ENCODE measurements at places on chromosomes 13 and 19.
A peak's percentile ranks its signal among the peaks of the same experiment; 100 is the strongest.

- no peak for DNase-seq
Measured at GRCh38 chr19:18016209-18016910, 8.4 kb downstream of the ARRDC2 start.

DNA sequence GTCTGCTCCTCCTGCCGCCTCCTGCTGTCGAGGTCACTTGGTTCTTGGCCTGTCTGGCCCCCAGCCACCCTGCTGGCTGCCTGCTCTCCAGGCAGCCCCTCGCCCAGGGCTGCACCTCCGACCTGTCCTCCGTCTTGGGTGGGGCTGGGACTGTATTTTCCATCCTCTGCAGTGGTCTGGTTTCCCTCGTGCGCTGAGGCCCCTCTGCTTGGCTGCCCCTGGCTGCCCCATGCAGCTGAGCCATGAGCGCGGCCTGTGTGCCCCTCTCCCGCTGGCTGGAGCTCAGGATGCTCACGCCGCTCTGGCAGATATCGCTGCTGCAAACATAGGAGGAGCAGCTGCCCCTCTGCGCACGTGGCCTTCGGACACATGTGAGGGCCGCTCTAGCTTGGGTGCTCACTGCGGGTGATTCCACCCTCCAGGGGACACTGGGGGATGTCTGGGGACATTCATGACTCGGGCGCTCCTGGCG, 14.0 kb downstream of the UHRF1 start:
- no peak for DNase-seq

- no peak for DNase-seq
Measured at GRCh38 chr19:7932276-7932929, 6.5 kb upstream of the CTXN1 start.

DNA sequence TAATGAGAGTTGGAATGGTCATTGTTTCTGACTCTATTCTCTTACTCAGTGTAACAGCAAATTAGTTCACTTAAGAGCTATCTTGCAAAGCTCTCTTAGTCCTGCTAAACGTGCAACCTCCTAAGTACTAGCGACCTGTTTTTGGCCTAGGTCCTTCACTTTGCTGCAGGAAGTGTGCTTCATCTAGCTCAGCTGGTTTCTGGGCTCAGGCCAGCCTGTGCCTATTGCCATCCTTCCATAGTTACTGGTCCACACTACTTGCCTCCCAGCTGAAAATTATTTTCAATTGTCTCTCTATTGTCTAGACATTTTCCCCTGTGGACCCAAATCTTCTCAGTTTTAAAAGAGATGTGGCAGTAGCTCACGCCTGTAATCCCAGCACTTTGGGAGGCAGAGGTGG, 561.3 kb downstream of the FGF9 start:
- no peak for DNase-seq

- DNase-seq: no peak
Measured at GRCh38 chr13:51772781-51773180, 31.2 kb downstream of the DHRS12 start.

DNA sequence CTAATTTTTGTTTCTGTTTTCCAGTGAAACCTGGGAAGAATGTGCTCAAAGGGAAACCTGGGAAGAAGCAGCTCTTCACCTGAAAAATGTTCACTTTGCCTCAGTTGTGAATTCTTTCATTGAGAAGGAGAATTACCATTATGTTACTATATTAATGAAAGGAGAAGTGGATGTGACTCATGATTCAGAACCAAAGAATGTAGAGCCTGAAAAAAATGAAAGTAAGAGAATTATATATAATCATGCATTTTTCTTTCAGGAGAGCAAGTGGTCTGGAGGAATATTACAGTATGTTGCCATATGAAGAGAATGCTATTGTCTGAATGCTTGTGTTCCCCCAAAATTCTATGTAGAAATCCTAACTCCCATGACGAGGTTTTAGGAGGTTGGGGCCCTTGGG, 3.4 kb downstream of the NUDT15 start:
- DNase-seq: no peak

GRCh38 chr13:78998630-78999315, 339.8 kb upstream of the OBI1 start:
- no peak for DNase-seq

GRCh38 chr19:40411125-40411842, 1.9 kb downstream of the PRX start:
- no peak for DNase-seq

- DNase-seq: no peak
Measured at GRCh38 chr19:18349524-18350128, 9.2 kb downstream of the PGPEP1 start.

DNA sequence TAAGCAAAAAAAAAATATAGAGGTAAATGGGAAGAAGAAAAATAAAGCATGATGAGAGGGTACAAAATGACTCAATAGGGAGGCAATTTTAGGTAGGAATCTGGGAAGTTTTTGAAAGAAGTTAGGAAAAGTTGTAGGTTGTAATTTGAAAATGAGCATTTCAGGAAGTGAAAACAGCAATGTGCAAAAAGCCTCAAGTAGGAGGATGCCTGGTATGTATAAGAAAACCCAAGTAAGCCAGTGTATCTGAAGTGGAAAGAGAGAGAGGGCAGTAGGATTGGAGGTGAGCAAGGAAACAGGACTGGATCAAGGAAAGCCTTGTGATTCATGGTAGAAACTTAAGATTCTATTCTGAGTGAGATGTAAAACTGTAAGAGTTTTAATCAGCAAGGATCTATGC, 121.6 kb upstream of the SPRY2 start:
- no peak for DNase-seq

DNA sequence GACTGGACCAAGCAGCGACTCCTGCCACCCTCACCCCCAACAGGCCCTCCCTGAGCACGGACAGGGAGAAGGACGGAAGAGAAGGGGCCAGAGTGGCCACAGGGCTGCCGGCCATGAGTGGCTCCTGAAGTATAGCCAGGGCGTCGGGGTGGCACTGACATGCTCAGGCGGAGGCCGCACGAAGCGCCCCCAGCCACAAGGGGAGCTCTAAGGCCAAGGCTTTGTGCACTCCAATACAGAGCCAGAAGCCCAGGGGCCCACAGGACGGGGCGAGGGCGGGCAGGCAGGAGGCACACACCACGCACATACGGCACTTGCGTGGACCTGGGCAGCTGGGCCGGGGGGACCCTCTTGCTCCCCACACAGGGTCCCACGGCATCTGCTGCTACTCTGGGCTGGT, 52.0 kb downstream of the KLF2 start:
- no peak for DNase-seq

DNA sequence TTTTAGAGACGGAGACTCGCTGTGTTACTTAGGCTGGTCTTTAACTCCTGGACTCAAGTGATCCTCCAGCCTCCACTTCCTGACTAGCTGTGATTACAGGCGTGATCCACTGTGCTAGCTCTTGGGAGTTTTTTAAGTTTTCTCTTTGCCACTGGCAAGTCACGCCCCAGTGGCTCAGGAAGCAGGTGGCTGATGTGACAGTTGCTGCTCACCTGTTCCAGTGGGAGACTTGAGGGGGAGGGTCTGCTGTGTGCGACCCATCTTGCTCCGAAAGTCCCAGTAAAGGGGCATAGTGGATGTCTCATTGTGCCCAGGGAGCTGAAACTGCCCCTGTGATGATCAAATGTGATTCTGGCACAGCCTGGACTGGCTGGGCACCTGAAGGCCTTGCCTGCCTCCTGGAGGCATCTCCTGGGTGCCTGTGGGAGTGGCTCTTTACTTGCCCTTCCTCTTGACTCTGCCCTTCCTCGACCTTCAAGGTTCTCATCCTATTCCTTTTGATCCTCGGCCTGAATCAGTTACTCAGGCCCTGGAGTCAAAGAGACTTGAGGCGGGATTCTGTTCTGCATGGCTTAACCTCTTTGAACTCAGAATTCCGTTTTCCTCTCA, 7.8 kb downstream of the SMARCA4 start:
- DNase-seq: no peak

- no peak for DNase-seq
Measured at GRCh38 chr13:97254816-97255215, 32.7 kb downstream of the MBNL2 start.

GRCh38 chr13:27280009-27280656, 9.5 kb downstream of the RASL11A start:
- DNase-seq: no peak

GRCh38 chr19:9644472-9644871, 23.4 kb upstream of the ZNF561 start:
- DNase-seq: no peak

GRCh38 chr19:18456974-18457373, 19.0 kb upstream of the ISYNA1 start:
- DNase-seq: no peak

DNA sequence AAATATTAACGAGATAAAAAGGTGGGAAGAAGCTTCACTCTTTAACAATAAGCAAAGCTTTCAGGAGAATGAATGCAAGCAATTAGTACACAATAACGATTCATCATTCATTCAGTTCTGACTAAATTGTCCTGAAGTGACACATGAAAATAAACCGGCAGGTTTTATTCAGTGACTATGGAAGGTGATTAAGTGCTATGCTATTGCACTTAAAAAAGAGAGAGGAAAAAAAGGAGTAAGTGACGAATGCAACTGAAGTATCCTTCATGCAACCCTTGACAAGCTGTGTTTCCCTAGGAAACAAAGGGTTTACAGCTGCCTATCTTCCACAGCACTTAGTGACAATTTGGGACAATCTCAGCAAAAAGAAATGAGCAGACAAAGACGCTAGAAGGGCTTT, 1.4 kb downstream of the LIG4 start:
- DNase-seq: no peak

- peak; percentile 68 for DNase-seq
Measured at GRCh38 chr19:10352764-10353671, 13.6 kb upstream of the ICAM3 start.

- DNase-seq: no peak
Measured at GRCh38 chr19:5631567-5632240, 8.8 kb downstream of the SAFB start.

DNA sequence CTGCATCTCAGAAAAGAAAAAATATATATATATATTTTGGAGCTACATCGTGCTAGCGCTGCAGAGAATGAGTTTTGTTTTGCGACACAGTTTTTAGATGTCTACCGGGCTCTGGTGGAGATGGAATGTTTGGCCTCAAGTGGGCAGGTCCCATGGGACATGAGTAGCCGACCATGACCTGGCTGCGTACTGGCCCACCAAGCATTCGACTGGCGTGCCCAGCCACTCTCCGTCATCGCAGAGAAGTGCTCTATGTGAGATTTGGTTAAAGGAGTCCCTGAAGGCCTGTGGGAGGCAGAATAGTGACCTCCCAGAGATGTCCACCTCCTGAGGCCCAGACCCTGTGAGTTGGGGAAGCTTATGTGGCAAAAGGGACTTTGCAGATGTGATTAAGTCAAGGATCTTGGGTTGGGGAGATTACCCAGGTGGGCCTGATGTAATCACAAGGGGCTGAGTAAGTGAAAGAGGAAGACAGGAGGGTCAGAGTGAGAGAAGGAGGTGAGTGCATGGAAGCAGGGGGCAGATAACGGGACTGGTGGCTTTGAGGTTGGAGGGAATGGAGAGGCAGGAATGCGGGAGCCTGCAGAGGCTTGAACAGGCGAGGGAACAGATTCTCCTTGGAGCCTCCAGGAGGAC, 821 bp upstream of the LILRB4 start:
- DNase-seq: no peak

- no peak for DNase-seq
Measured at GRCh38 chr13:31053091-31053490, 108.6 kb downstream of the HSPH1 start.

DNA sequence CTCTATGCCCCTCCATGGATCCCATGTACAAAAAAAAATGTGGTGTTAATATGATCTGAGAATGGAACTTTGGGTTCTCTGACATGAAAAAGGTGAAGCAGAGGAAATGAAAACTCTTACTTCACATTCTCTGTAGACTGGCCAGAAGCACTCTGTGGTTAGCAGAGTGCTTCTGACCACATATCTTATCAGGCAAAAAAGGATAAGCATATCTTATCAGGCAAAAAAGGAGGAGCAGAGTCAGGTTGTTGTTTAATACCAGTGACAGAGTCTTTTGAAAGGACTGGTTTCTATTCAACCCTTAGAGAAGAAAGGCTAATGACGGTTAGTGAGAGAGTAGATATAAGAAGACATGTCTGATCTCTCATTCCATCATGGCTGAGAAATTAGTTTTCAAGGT, 1404.8 kb downstream of the SLITRK1 start:
- no peak for DNase-seq

DNA sequence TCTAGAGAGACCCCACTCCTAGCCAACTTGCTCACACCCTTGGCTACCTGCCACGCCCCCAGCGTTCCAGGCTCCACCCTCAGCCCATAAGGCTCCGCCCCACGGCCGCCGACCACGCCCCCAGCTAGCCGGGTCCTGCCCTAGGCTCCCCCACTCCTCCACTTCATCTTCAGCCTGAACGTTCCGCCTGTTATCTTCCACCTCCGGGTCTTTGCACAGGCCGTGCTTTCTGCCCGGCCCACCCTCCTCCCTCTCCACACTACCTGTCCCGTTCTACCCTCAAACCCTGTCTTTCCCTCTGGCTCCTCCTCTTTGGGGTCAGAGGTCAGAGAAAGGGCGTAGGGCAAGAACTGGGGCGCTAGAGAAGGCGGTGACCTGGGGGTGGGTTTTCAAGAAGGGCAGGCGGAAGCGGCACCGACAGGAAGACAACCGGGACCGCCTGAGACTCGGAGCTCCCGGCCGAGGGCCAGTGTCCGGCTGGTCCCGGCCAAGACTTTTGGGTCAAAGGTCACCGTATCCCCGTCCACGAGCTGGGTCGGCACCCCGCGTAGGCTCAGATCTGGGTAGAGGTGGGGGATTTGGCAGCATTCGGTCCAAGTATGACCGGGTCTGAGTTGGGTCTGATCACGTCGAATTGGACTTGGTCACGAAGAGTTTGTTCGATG, 2.2 kb downstream of the PDE4C start:
- no peak for DNase-seq

- peak; percentile 94 for DNase-seq
Measured at GRCh38 chr19:3284759-3285646, 60.5 kb downstream of the CELF5 start.

DNA sequence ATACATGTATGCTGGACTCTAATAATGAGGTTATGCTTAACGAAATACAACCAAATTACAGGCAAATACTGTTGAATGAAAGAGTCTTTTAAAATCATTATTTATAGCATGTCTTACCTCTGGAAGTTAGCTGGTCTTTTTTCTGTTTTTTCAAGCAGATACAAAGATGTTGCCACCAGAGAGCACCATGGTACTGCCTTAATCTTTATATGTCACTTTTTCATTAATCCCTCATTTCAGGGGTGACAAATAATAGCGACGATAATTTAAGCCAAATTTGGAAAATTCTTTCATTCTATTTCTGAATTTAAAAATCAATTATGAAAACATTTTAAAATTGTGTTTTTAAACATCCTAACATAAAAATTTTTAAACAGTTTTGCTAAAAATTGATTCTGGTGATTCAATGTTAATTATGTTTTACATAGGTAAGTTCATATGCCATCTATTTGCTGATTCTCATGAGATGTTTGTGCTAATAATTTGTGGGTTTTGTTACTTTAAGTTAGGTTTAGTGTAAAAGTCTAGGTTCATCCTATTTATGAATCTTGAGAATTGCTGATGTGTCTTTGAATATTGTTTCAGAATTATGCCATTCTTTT, 379.3 kb upstream of the SGCG start:
- no peak for DNase-seq

- DNase-seq: no peak
Measured at GRCh38 chr13:29953542-29953941, 103.1 kb upstream of the UBL3 start.

GRCh38 chr13:74036373-74036772, 97.8 kb downstream of the KLF12 start:
- no peak for DNase-seq
